NCI-H2081 treated with DMSO at 0.1 percent for 48 hours (cell line): ENCODE measurements at places on chromosomes 5 and 9.

GRCh38 chr9:3662671-3663070 lies 136.9 kb upstream of the RFX3 start:
- DNase-seq, result no peak

- peak; percentile 41 for DNase-seq
Measured at GRCh38 chr9:114894609-114895433, 35.6 kb downstream of the TNFSF8 start.

DNA sequence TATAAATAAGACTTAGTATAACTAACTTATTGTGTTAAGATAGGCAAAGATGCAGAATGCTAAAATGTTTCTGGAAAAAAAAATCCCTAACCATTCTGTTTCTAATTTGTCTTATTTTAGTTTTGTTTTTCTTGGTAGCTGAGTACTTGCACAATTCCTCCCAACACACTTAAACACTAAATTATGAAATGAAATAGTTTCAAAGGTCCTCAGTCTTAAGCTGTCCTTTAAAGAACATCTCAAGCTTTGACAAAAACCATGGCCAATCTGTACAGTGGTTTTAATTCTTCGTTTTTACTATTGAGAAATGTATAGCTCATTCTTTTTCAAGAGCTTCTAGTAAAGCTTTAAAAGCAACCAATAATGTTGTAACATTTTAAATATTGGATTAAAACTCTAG lies 171.5 kb downstream of the EDIL3 start:
- DNase-seq, result no peak

DNA sequence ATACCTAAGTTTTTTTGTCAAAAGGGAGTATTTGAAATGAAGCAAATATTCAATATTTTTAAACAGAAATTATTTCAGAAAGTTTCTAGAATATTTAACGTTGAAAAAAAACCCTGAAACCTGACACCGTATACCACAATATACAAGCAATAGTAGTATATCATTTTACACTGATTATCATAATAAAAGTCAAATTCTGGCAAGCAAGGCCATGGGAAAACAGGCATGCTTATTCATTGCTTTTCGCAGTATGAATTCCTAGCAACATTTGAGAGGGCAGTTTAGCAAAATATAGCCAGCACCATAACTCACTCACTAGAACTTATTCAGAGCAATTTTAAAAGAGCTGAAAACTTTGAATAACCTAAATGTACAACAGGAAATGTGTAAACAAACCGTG lies 46.1 kb downstream of the ERAP1 start:
- DNase-seq, result no peak

DNA sequence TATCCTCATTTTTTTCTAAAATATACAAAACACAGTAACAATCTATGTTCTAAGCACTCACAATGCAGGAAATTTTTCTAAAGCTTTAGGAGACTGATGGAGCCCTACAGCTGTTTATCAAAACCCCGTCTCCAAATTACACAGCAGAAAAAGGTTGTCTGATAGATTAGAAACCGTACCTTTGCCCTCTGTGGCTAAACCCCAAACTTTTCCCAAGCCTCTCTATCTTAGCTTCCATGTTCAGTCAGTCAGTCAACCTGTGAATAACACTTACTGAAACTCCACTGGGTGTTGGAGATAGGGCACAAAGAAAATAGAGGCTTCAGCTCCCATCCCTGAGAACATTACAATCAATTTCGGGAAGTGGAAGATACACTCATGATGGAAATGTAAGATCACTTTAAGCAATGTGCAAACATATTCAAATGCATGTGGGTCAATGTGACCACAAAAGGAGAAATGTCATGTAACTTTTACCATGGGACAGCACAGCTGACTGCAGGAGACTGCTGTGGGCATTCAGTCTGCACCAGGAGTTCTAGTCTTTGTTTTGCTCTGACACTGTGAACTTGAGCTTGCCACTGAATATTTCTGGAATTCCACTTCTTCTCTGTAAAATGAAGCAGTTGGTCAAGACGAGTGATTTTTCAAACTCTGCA lies 279.5 kb upstream of the PIK3R1 start:
- DNase-seq, result no peak

- no peak for DNase-seq
Measured at GRCh38 chr9:32351845-32352244, 32.6 kb upstream of the ACO1 start.

- DNase-seq, result no peak
Measured at GRCh38 chr5:134714120-134714519, 24.2 kb upstream of the CAMLG start.

DNA sequence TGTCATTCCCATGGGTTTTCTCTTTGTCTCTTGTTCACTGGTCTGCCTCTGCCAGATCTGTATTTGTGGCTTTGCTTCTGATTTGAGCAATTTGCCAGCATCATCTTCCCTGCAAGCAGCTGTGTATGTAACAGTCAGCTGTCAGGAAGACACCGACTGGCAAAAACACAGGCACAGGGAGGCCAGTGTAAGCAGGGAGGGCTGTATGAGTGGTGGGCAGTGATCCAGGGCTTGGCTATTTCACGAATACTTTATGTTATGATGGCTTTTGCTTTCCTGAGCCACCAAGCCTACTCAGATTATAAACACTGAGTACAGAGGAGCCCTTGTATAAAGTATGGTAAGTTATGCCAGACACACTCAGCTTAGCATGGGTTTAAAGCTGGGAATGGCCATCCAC lies 11.6 kb downstream of the BNIP1 start:
- DNase-seq, result no peak

DNA sequence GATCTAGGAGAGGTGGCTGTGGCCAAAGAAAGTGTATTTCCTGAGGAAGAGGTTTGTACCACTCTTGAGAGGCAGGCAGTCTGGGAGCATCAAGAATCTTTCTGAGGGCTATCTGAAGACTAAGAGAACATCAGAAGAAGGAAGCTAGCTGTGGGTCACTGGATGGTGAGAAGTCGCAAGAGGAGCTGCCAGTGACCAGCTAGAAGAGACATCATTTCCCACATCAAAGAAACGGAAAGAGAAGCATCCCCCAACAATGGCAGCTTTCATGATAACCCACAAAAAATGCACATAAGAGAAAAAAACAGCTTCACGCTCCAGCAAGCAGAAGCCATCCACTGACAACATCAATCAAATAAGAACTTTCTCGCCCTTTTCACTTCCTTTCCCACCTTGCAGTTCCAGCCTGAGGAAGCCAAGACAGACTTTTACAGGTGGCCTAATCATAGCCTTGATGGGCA lies 25.0 kb upstream of the CEP78 start:
- no peak for DNase-seq

DNA sequence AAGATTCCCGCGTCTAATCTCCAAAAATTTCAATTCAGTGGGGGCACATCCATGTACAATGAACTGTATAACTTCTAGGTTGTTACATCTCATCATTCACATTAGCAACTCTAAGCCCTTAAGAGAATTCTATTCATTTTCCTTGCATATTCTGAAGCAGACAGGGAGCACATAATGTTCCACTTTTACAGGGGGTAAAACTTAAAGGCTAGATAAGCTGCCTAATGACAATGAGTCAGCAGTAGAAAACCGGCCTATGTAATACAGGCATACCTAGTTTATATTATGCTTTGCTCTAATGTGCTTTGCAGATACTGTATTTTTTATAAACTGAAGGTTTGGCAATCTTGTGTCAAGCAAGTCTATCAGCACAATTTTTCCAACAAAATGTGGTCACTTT lies 40.4 kb downstream of the PTAR1 start:
- no peak for DNase-seq

- DNase-seq, result no peak
Measured at GRCh38 chr5:172299916-172300439, 16.4 kb upstream of the UBTD2 start.

DNA sequence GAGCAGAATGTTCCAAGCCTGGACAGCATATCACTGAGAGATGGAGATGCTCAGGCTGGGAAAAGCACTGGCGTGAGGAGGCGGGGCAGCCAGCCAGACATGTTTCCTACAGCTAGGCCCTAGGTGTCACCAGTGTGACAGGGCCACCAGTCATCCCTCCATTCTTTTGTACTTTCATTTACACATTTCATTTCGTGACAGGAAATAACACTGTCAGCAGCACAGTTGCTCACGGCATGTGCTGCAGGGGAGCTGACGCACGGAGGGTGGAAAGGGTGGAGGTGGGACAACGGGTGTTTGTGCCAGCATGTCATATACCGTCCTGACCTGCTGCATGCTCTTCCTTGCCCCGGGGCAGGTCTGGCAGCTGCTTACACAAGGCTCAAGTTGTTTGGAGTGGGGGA lies 14.8 kb upstream of the CEMIP2 start:
- DNase-seq, result peak; percentile 15

GRCh38 chr5:107385708-107386107 lies 285.0 kb downstream of the EFNA5 start:
- DNase-seq, result no peak

GRCh38 chr5:100860407-100860806 lies 42.7 kb downstream of the ST8SIA4 start:
- DNase-seq, result no peak

DNA sequence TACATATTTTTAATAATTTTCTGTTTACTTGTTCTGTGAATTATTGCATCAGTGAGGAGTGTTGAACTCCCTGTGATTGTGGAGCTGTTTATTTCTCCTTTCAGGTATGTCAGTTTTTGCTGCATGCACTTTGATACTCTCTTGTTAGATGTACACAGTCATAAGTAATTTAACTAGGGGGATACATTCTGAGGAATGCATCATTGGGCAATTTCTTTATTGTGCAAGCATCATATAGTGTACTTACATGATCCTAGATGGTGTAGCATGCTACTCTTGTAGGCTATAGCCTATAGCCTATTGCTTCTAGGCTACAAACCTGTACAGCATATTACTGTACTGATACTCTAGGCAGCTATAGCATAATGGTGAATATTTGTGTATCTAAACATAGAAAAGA lies 9.5 kb downstream of the DENND4C start:
- no peak for DNase-seq

- no peak for DNase-seq
Measured at GRCh38 chr9:132606066-132606465, 23.7 kb downstream of the BARHL1 start.

DNA sequence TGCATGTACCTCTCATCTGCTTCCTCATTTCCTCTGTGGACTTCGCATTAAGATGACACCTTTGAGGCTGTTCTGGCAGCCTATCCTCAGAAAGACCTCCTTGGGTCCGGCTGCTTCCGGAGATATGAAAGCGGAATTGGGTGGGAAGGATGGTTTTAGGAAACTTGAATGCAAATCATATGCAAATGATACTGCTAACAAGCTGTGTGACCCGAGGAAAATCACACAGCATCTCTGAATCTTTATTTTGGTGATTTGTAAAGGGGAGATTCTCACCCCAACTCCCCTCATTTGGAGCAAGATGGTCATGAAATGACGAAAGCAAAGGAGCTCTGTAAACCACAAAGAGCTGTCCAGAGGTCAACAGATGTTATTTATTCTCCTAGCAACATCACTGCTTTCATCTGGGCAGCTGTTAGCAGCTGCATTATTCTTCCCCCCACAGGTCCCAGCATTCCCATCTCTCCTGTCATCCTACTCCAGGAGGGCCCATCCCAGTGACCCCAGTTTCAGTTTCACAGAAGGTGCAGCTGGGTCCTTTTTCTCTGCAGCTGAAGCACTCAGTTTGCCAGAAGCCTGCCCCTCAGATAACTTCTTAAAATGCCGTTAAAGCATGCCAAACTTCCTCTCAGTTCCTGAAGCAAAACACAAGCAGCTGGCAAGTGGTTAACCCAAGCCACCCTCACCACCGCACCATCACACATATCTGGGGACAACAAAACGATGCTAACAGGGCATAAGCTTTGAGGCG lies 269.5 kb downstream of the SEC61B start:
- no peak for DNase-seq

- DNase-seq, result no peak
Measured at GRCh38 chr5:103466495-103466894, 96.1 kb downstream of the NUDT12 start.

DNA sequence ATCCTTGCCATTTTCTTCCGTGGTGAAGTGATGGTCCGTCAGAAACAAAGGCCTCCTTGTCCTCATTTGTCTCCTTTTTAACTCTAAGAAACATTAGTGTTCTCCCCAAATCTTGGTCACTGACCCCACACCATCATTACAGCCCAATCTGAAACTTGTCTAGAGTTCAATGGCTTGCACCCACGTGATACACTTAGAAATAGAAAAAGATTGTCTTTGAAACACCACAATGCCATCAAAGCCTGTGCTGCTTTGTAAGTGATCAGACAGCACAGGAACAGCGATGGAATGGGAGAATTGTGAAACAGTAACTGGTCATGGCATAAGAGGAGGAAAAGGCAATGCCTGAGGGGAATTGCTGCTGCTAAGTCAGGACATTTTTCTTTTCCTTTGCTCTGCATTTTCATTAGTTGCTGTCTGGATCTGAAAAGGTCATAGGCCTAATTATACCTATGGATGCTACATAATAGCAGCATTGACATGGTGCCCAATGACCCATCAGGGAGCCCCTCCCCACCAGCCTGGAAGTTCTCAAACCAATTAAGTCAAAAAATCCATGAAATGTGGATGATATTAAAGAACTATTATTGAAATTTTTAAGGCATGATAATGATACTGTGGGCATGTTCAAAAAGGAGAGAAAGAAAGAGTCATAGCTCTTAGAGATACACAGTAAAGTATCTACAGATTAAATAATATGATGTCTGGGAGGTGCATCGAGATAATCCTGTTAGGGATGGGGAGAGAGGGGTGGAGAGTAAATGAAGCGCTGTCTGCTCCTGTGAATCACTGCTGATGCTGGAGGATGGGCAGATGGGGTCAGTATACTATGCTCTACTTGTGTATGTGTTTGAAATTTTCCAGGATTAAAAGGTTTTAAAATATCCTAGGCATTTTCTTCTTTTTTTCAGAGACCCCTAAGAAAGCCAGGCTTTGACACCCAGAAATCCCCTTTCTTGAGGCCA lies 83.6 kb downstream of the ENC1 start:
- DNase-seq, result no peak

GRCh38 chr5:1751026-1751863 lies 48.4 kb downstream of the MRPL36 start:
- no peak for DNase-seq

GRCh38 chr5:142280066-142281007 lies 44.5 kb downstream of the SPRY4 start:
- no peak for DNase-seq

GRCh38 chr5:15421921-15422412 lies 78.0 kb upstream of the FBXL7 start:
- DNase-seq, result no peak

GRCh38 chr9:110156902-110157301 lies 51.1 kb downstream of the C9orf152 start:
- DNase-seq, result no peak

GRCh38 chr9:124954255-124954654 lies 13.4 kb upstream of the GOLGA1 start:
- DNase-seq, result no peak

- DNase-seq, result no peak
Measured at GRCh38 chr5:131644822-131645221, 9.8 kb upstream of the RAPGEF6 start.

- no peak for DNase-seq
Measured at GRCh38 chr5:55031492-55031891, 7.4 kb downstream of the GZMK start.

- no peak for DNase-seq
Measured at GRCh38 chr5:143537056-143537455, 133.6 kb upstream of the NR3C1 start.

DNA sequence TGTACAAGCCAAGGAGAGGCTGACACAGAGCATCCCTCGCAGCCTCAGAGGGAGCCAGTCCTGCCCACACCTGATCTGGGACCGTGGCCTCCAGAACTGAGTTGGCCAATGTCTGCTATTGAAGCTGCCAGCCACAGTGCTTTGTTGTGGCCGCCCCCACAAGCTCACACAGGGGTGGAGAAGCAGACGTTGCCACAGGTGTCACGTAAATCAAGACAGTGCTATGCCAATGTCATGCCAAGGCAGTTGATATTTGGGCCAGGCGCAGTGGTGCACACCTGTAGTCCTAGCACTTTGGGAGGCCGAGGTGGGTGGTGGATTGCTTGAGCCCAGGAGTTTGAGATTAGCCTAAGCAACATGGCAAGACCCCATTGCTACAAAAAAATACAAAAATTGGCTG lies 17.3 kb upstream of the TERT start:
- DNase-seq, result no peak
